Liver (tissue), 10 donors: ENCODE measurements at places on chromosomes 2 and 18. TPM values are rescaled to one million over a fixed set of nuclear protein-coding genes. Genes with fewer than 3 reads are reported as not detected.

DNA sequence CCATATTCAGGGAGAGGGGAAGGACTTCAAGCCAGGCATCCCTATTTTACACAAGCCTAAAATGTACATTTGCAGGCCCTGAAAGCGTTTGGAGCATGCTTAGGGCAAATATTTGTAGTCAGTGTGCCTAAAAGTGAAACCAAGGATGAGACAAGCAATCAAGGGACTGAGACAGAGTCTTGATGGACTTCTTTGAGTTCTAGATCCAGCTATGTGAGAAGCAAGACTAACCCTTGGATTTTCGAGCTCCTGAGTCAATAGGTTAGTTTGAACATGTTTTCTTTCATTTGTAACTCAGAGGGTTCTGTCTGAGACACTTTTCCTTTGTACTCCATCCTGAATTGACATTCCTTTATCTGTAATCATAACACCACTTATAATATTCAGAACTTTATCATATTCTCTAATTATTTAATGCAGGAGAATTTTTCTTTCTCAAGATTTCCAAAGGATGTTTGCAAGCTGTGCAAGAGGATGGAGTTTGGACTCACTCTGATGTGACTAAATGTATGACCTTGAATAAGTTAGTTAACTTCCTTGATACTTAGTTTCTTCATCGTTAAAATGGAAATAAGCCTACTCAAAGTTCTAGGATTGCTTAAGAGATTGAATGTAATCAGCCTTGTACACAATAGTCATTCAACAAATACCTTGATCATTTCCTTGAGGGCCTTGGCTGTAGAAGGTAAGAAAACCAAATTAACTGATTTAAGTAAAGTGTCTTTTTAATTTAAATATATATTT lies 1237.8 kb upstream of the ZEB2 start:
- H3K36me3 ChIP-seq, result no peaks in the 10 kb centered on the region
- H3K27ac ChIP-seq, result no peak overlapping the region
- H3K4me1 ChIP-seq, result peaks cover 15% of the 10 kb centered on the region
- DNase-seq, result no peak
- H3K27me3 ChIP-seq, result no peaks in the 10 kb centered on the region
- no peak overlapping the region for H3K4me3 ChIP-seq

DNA sequence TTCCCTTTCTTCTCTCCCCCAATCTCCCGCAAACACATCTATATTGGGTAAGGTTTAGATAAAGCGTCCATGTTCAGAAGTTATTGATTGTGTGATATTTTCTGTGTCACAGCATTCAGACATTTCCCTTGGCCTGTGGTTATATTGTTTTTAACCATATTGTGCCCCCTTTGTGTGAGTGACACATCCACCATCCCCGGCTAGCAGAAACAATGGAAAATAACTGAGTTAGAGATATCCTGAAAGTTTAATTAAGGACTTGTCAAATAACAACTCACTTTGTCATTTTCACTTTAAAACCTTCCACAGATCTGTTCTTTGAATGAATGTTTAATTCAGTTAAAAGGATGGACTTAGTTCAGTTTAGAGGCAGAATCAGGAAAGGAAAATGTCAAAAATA lies 151.0 kb downstream of the KCNJ3 start:
- no peaks in the 10 kb centered on the region for H3K36me3 ChIP-seq
- peaks cover 2% of the 10 kb centered on the region for H3K4me1 ChIP-seq

STAT4 gene
- 2.5 TPM for total RNA-seq

IL36RN gene
- not detected for total RNA-seq
